ENCODE measurements at places on chromosomes 6 and 20. TPM values are rescaled to one million over a fixed set of nuclear protein-coding genes. Genes with fewer than 3 reads are reported as not detected.

C6orf52 gene
- total RNA-seq: not detected

- no peak for ATAC-seq
These were observed 631.3 kb upstream of the IMPG1 start for GRCh38 chr6:76703786-76704185.

- ATAC-seq: no peak
These were observed 277.0 kb downstream of the PRL start for GRCh38 chr6:22019857-22020256.

BMP6 gene
- total RNA-seq: 0.21 TPM

DNA sequence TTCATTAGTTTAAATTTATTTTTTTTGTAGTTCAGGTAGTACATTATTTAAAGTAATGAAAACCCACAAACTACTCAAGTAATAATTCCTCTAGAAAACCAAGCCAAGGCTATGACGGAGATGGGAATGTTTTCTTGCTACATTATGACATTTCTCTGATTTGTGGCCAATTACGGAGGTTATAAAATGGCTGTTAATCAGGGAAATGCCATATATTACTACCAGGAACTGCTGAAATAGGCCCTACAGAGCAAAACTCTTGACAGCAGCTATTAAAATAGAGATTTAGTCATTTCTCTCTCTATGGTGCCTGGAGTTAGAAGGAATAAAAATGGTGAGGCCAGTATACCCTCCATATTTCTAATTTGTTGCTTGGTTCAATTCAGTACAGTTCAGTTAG, 280.0 kb downstream of the ARHGAP18 start:
- ATAC-seq: no peak

FABP7 gene
- total RNA-seq: not detected

PXDC1 gene
- 5.5 TPM for total RNA-seq

DNA sequence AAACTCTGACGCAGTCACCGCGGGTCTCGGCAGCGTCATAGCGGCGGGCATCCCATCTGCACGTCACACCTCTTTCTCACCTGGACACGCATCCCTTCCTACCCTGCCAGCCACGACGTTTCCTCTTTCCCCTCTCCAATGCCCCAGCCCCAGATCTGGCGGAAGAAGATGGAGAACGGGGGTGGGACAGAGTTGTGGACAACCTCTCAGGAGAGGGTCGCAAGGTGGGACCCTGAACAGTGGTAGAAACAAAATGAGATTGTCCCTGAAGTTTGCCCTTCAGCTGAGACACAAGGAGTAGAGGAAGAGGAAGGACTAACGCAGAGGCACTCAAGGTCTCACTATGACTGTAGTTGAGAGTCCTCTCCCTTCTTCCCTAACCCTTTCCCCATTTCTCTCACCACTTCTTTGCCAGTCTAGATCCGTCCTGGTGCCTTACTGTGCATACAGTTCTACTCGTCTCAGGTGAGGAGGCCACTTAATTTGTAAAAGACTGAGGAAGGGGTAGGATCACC, 562 bp downstream of the TRIM39 start:
- ATAC-seq: no peak

DNA sequence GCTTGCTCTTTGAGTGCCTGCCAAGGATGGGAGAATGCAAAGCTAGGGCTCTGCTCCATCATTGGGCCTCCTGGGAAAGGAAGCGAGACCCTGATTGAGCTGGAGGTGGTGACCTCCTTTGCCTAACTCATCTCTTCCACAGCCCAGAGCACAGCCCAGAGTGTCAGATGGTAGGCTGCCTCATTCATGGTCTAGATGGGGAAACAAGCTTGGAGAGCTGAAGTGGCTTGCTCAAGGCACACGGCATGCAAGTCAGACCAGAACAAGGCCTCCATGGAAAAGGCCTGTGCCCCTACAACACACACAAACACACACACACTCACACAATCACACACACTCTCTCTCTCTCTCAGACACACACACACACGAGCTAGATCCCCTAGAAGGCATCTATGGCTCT, 17.5 kb downstream of the TGM3 start:
- ATAC-seq: no peak

- no peak for ATAC-seq
These were observed 10.9 kb downstream of the C6orf132 start for GRCh38 chr6:42131531-42131930.

PLCB1 gene
- total RNA-seq: 3.0 TPM

DNA sequence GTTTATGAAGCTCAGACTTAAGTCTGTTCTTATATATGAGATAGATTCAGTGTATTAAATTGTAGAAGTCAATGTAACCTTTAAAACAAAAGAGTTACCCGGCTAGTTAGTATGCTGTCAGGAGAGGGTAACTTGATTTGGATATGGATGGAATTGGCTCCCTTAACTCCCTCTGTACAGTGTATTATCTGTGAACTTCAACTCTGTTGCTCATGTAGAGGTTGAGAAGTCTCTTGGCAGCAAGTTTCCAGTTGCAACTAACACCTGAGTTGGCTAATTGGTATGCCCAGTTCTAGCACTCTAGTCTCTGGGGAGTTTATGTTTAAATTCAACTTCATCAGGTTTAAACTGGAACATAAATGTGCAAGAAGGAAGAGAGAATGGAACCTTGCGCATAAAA, 111.0 kb downstream of the NCOA3 start:
- ATAC-seq: no peak

DNA sequence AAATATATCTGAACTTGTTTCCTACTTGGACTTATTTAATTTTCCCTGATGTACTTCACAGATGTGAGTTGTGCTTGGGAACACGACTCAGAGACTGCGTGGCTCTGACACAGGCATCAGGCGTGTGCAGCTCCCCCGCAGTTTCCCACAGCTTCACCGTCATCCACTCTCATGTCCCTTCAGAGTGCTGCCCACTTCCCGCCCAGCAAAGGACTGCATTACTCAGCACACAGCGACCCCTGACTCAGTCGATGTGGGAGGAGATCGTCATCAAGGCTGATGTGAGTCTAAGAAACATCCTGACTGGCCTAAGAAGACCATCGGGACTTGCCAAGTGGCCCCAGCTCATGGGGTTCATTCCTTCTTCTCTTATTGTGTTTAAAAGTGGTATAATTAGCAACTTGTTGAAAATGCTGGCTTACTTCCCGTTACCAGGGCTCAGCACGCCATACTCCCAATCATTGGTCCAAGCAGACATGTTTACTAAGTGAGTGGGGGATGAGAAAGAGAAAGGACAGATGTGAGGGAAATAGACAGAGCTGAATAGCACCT, 539.4 kb upstream of the JARID2 start:
- peak; percentile 87 for ATAC-seq

DNA sequence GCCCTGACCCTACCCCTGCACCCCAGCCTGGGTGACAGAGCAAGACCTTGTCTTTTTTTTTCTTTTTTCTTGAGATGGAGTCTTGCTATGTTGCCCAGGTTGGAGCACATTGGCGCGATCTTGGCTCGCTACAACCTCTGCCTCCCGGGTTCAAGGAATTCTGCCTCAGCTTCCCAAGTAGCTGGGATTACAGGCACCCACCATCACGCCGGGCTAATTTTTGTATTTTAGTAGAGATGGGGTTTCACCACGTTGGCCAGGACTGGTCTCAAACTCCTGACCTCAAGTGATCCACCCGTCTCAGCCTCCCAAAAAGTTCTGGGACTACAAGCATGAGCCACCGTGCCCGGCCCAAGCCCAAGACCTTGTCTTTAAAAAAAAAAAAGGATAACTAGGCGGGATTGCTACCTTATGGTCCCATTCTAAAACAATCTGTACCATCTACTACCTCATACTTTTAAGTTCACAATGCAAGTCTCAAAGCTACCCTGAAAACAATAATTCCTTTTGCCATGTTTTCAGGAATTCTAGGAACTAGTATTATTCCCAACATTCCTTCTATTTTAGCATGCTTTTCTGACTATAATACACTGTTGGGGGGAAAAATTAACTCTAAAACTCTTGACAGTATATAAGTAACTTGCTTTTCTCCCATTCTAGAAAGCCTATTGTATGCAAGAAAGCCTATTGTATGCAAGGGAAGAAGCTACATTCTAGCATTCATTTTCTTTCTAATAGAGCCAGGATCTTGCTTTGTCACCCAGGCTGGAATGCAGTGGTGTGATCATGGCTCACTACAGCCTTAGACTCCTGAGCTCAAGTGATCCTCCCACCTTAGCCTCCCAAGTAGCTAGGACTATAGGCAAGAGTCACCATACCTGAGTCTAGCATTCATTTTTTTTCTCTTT, 6.6 kb downstream of the TUBB start:
- no peak for ATAC-seq

GRCh38 chr6:150075034-150075421, 6.1 kb upstream of the ULBP3 start:
- no peak for ATAC-seq

DNA sequence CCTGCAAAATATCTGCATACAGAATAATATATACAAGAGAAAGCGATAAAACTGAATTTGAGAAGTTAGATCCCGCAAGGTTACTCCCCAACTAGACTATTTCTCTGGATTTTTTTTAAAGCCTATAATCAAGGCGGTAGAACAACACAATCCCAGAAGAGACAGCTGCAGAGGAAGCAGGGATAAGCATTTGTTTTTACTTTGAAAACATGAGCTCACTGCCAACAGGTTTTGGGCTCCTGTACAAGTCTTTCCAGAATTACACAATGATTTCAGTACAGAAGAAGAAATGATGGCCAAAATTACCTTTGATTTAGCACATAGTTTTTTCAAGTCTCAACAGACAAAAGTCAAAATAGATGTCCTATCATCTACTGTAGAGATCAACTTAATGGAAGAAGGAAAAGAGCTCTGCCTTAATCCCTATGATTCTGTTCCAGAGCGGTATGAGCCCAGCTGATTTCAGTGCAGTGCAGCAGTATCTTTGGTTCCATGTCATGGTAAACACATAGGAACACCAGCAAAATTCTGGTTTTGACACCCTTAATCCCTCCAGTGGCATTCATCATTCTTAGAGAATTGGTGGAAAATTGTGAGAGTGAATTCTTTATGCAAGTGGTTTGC, 304.3 kb downstream of the HDGFL1 start:
- ATAC-seq: no peak

GRCh38 chr6:161379834-161380582, 106.1 kb upstream of the AGPAT4 start:
- ATAC-seq: no peak

SLC32A1 gene
- not detected for total RNA-seq

- no peak for ATAC-seq
These were observed 7.2 kb downstream of the AGPAT4 start for GRCh38 chr6:161266513-161267230.

GRCh38 chr6:33740204-33740608, 6.5 kb downstream of the IP6K3 start:
- no peak for ATAC-seq

DNA sequence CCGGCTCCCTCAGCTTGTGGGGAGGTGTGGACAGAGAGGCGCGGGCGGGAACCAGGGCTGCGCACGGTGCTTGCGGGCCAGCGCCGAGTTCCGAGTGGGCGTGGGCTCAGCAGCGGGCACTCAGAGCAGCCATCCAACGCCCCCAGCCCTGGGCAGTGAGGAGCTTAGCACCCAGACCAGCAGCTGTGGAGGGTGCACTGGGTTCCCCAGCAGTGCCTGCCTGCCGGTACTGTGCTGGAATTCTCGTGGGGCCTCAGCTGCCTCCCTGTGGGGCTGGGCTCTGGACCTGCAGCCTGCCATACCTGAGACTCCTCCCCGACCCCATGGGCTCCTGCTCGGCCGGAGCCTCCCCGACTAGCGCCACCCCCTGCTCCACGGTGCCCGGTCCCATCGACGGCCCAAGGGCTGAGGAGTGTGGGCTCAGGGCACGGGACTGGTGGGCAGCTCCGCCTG, 92.7 kb downstream of the MANEA start:
- no peak for ATAC-seq

FAM209B gene
- 1.5 TPM for total RNA-seq

DNA sequence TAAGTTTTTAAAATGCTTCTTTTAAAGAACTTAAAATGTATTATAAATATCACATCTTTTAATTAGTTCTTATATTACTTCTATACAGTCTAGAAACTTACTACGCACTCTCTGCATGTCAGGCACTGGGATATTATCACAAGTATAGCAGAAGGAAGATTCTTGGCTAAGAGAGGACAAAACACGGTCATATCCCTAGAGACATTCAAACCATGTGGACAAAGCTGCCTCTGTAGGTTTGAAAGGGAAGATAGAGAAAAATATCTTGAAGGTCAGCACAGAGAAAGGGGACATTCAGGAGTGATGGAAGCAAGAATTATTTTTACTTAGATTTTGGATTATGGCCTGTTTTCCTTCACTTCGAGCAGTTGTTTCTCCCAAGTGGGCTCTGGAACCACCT, 64.1 kb downstream of the LRRC1 start:
- ATAC-seq: no peak

DNA sequence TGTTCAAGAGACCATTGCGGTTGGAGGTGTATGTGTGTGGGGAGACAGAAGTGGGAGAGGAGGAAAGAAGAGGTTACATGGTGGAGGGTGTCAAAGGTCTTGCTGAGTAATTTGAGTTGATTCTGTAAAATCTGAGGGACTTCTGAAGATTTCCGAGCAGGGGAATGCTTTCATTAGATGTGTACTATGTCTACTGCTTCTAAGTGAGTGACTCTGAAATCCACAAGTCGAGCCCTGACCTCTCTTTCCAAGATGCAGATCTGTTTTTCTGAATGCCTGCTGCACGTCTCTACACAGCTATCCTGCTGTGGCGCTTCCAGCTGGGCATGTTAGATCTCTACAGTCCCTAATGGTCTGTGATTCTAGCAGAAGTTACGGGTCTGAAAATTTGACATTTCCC, 209.8 kb downstream of the ATXN1 start:
- no peak for ATAC-seq

GRCh38 chr6:86215323-86215722, 572.6 kb upstream of the SYNCRIP start:
- no peak for ATAC-seq

DNA sequence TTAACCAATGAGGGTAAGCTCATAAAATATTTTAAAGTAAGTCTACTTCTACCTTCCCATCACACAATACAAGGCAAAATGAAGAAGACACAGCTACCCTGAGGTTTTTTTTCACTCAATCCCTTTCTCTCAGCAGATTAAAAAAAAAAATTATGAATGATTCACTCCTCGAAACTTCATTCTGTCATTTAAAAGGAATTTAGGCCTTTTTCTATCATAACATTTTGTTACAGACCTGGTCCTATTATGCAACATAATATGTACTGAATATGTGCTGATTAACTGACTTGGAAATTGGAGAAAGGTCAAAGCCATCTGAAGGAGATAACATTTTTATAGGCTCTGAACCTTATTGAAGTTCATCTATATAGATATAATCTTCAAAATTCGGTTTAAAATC, 45.5 kb downstream of the PRL start:
- ATAC-seq: no peak

- no peak for ATAC-seq
These were observed 199.3 kb upstream of the SHLD1 start for GRCh38 chr20:5550733-5551529.

SYNGAP1 gene
- total RNA-seq: 43.2 TPM

- ATAC-seq: no peak
These were observed 45.9 kb upstream of the PLN start for GRCh38 chr6:118502169-118502568.

GRCh38 chr20:36471885-36472636, 69.3 kb upstream of the MYL9 start:
- no peak for ATAC-seq
